ENCODE measurements at places on chromosomes 5 and 9.

GRCh38 chr5:3197304-3198073 is 398.1 kb upstream of the IRX1 start:
- DNase-seq, result peak; percentile 66
- no peaks in the 10 kb centered on the region for H3K36me3 ChIP-seq
- peaks cover 82% of the 10 kb centered on the region for H3K27me3 ChIP-seq
- H3K4me1 ChIP-seq, result peaks cover 49% of the 10 kb centered on the region
- H3K27ac ChIP-seq, result no peak overlapping the region
- peak overlapping the region; percentile 75 for H3K4me3 ChIP-seq

DNA sequence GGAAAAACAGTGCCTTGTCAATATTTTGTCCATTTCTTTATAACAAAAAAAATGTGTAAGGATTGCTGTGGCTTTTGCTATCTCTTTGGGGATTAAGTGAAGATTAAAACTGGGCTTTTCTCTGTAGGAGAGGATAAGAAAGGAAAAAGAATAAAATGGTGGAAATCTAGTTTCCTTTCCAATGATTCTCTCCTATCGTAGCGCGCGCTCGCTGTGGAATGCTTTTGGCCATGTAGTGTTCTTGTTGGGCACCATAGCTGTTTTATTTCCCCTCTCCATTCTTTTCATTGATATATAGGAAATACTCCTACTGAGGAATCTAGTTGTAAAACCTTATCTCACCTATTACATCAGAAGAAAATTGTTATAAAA is 1.5 kb downstream of the STXBP1 start:
- peaks cover 6% of the 10 kb centered on the region for H3K36me3 ChIP-seq
- peaks cover 20% of the 10 kb centered on the region for H3K4me1 ChIP-seq
- H3K4me3 ChIP-seq, result peak overlapping the region; percentile 93
- no peak for DNase-seq
- peaks cover 62% of the 10 kb centered on the region for H3K27me3 ChIP-seq

DNA sequence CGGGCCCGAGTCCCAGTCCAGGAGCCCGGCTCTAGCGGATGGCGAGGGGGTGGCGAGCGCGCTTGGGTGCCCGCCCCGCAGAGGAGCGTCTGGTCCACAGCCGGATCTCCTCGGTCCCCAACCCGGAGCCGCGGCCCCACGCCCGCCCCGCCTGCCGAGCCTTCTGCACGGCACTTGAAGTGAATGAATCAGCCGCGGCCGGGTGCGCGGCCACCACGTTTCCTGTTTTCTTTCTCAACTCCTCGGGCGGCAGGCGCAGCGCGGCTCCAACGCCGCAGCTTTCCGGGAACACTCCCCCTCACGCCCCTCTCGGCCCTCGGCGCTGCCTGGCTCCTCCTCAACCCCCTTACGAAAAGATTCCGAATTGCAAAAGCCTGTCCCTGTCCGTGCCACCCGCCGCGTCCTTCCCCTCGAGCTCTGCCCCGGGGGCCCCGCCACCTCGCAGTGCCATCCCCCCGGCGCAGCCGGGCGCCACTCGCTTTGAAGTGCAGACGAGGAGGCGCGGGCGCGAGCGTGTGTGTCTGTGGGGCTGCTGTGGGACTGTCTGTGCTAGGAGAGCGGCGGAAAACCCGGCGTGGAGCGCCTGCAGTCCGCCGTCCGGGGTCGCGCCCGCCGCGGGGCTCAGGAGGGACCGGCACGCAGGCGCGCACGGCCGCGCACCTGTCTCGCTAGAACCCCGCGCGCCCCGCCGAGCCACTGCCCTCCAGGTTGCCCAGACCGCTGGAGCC is 456.6 kb downstream of the RAB3C start:
- H3K4me1 ChIP-seq, result peaks cover 66% of the 10 kb centered on the region
- peak; percentile 73 for DNase-seq
- no peaks in the 10 kb centered on the region for H3K36me3 ChIP-seq
- peak overlapping the region; percentile 97 for H3K27ac ChIP-seq
- H3K27me3 ChIP-seq, result no peaks in the 10 kb centered on the region

DNA sequence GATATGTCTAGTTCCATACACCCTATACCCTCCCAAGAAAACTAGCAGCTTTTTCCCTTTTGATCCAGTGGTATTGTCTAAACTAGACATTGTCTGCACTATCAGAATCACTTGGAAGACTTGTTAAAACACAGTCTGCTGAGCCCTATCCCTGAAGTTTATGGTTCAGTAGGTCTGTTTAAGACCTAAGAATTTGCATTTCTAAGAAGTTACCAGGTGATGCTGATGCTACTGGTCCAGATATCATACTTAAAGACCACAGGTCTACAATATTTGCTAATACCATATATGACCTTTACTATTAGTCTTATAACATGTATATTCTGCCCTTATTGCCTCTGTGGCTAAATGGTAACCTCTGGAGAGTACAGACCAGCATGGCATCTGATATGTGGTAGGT is 23.3 kb downstream of the SKIC3 start:
- no peak overlapping the region for H3K4me3 ChIP-seq
- H3K27ac ChIP-seq, result no peak overlapping the region
- no peaks in the 10 kb centered on the region for H3K27me3 ChIP-seq
- no peak for DNase-seq
- H3K4me1 ChIP-seq, result peaks cover 7% of the 10 kb centered on the region

GRCh38 chr5:72129725-72130124 is 22.4 kb downstream of the MAP1B start:
- DNase-seq, result no peak
- H3K36me3 ChIP-seq, result peaks cover 12% of the 10 kb centered on the region

- peaks cover 44% of the 10 kb centered on the region for H3K4me1 ChIP-seq
- H3K36me3 ChIP-seq, result no peaks in the 10 kb centered on the region
- H3K27me3 ChIP-seq, result no peaks in the 10 kb centered on the region
- peak overlapping the region; percentile 15 for H3K4me3 ChIP-seq
- no peak for DNase-seq
Observed at GRCh38 chr9:134591082-134591571, 50.5 kb upstream of the COL5A1 start.

- peaks cover 22% of the 10 kb centered on the region for H3K36me3 ChIP-seq
- peaks cover 60% of the 10 kb centered on the region for H3K4me1 ChIP-seq
- H3K4me3 ChIP-seq, result peak overlapping the region; percentile 96
- H3K27me3 ChIP-seq, result no peaks in the 10 kb centered on the region
Observed at GRCh38 chr5:78647351-78647818, 1.2 kb downstream of the LHFPL2 start.

DNA sequence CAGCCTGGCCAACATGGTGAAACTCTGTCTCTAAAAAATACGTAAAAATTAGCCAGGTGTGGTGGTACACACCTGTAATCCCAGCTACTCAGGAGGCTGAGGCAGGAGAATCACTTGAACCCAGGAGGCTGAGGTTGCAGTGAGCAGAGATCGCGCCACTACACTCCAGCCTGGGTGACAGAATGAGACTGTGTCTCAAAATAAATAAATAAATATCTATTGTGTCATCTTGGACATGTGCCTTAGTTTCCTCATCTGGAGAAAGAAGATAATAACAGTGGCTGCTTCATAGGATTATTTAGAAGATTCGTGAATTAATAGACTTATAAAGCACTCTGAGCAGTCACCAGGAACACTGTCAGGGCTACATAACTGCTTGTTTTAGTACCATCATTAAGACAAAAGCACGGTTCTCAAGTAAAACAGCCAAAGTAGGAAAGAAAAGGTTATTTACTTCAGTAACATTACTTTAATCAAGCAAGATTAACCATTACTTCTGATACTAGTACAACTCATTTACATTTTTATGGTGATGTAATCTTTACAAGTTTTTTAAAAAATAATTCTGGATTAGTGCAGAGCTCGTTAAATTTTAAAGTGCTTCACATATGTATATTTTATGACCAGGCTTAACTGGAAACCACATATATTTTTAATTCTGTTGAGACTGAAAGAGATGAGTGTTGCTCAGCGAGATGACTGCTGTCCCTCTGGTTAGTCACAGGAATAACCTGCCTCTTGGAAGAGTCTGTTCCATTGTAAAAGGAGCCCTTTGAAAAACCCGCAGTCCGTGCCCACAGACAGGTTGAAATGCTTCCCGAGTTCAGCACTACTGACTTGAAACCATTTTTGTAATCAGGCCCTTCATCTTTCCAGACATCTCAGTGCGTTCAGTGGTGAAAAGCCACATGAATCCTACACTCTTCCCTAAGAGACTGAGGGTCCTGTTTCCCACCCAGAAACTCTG is 36.7 kb downstream of the ANKH start:
- no peak for DNase-seq
- no peak overlapping the region for H3K4me3 ChIP-seq
- H3K36me3 ChIP-seq, result no peaks in the 10 kb centered on the region

DNA sequence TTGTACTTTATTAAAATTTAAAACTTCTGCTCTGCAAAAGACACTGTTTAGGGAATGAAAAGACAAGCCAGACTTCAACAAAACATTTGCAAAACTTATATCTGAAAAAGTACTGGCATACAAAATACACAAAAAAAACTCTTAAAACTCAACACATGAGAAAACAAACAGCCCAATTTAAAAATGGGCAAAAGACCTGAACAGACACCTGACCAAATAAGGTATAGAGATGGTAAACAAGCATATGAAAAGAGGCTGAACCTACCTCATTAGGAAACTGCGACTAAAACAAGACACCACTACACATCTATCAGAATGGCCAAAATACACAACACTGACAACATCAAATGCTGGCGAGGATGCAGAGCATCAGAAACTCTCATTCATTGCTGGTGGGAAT is 54.4 kb upstream of the LMX1B start:
- H3K27ac ChIP-seq, result no peak overlapping the region
- peaks cover 52% of the 10 kb centered on the region for H3K27me3 ChIP-seq
- H3K4me3 ChIP-seq, result no peak overlapping the region
- no peaks in the 10 kb centered on the region for H3K36me3 ChIP-seq
- H3K4me1 ChIP-seq, result peaks cover 29% of the 10 kb centered on the region

- H3K4me1 ChIP-seq, result no peaks in the 10 kb centered on the region
- no peak overlapping the region for H3K4me3 ChIP-seq
- DNase-seq, result no peak
- H3K27ac ChIP-seq, result no peak overlapping the region
- H3K27me3 ChIP-seq, result peaks cover 37% of the 10 kb centered on the region
- no peaks in the 10 kb centered on the region for H3K36me3 ChIP-seq
Observed at GRCh38 chr5:173457482-173457881, 129.3 kb upstream of the STC2 start.

DNA sequence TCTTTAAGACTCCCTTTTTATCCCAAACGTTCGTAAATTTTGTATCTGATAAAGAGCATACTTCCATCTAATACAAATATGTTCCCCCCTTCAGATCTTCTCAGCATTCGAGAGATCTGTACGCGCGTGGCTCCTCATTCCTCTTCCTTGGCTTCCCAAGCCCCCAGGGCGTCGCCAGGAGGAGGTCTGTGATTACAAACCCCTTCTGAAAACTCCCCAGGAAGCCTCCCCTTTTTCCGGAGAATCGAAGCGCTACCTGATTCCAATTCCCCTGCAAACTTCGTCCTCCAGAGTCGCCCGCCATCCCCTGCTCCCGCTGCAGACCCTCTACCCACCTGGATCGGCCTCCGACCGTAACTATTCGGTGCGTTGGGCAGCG is 19.9 kb downstream of the CDKN2A start:
- H3K4me3 ChIP-seq, result peak overlapping the region; percentile 77
- peaks cover 19% of the 10 kb centered on the region for H3K4me1 ChIP-seq
- DNase-seq, result no peak
- H3K27me3 ChIP-seq, result peaks cover 100% of the 10 kb centered on the region
- no peak overlapping the region for H3K27ac ChIP-seq

GRCh38 chr9:129177443-129177790 is 644 bp downstream of the IER5L start:
- peaks cover 48% of the 10 kb centered on the region for H3K4me1 ChIP-seq
- H3K27ac ChIP-seq, result no peak overlapping the region
- H3K4me3 ChIP-seq, result peak overlapping the region; percentile 94
- no peak for DNase-seq

DNA sequence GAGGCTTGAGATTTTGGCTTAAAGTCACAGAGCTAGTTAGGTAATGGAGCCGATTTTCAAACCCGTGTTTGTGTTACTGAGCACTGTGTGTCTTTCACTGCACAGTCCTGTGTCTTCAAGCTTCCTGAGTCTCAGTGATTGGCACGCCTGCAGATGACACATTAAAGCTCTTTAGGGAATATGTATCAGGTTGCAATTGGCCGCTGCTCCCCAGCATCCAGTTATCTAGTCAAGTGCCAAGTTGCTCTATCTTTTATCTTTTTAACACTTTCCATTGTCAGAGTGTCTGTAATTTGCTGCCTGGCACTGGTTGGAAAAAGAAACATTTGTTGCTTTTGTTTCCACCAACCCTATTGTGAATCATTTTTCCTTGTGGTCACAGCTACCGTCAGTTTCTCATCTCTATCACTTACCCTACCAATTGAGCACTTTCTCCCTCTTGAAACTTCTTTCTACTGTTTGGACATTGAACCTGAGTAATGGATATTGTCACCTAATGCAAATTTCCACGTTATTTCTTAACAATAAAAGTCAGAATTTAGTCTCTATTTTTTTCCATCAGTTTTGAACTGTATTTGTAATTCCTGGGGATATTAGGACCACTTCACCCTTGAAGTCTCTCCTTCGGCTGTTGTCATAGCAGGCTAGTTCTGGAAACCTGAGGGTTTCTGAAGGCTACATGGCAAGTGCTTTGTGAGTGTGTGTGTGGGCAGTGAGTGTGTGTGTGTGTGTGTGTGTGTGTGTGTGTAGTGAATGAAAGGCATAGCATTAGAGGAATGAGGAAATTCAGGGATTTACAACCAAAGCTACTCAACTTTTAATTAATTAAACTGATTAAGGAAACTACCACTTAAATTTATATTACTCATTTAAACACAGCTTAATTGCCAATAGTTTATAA is 274.3 kb downstream of the ISL1 start:
- no peak overlapping the region for H3K4me3 ChIP-seq
- H3K36me3 ChIP-seq, result no peaks in the 10 kb centered on the region
- H3K27ac ChIP-seq, result no peak overlapping the region
- H3K27me3 ChIP-seq, result no peaks in the 10 kb centered on the region

GRCh38 chr5:138033386-138033808 is 518 bp upstream of the FAM13B start:
- peaks cover 33% of the 10 kb centered on the region for H3K36me3 ChIP-seq
- peaks cover 5% of the 10 kb centered on the region for H3K27me3 ChIP-seq
- H3K4me1 ChIP-seq, result peaks cover 52% of the 10 kb centered on the region
- DNase-seq, result no peak
- peak overlapping the region; percentile 99 for H3K4me3 ChIP-seq
- H3K27ac ChIP-seq, result peak overlapping the region; percentile 99

DNA sequence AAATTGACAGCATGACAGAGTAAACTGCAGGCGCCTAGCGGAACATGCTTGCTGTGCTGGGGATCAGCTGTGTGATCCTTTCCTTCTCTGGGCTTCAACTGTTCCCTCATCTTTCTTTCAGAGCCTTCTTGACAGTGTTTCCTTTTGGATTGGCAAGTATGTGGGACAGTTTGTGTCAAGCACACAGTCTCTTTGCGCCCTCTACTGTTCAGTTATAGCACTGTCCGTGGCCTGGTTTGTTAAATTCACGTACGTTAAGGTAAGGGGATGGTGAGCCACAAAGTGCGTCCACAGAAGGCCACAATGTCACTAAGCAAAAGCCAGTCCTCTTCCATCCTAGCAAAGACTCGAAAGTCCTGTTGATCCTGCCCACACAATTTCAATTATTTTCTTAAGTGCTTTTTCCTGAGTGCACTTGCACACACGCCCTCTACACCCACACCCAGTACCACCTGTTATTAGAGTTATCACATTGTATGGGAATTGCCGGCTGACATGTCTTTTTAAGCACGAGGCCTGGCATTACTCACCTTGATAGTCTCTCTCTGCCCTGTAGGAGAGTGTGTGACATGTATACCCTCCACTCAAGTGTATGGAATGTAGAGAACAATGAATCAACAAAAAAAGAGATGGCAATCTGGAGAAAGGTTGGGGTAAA is 22.5 kb upstream of the PTPN3 start:
- no peak overlapping the region for H3K4me3 ChIP-seq
- H3K36me3 ChIP-seq, result no peaks in the 10 kb centered on the region
- H3K27ac ChIP-seq, result no peak overlapping the region
- peak; percentile 73 for DNase-seq
- no peaks in the 10 kb centered on the region for H3K4me1 ChIP-seq

Measured in nephron progenitor cell (in vitro differentiated cells).